ENCODE measurements at places on chromosomes 7 and 10. TPM values are rescaled to one million over a fixed set of nuclear protein-coding genes. Genes with fewer than 3 reads are reported as not detected.

Gene TRIM50
- polyA plus RNA-seq, result not detected

Gene FOXL3
- polyA plus RNA-seq, result not detected

Gene GPC2
- 18.3 TPM for polyA plus RNA-seq

Gene LBX1
- not detected for polyA plus RNA-seq

Gene OR2F1
- not detected for polyA plus RNA-seq

Gene CTTNBP2
- polyA plus RNA-seq, result 27.5 TPM

Gene IL6
- polyA plus RNA-seq, result not detected

Gene CPA1
- polyA plus RNA-seq, result 1.6 TPM

Gene VWDE
- 4.5 TPM for polyA plus RNA-seq

Gene ZP3
- 2.0 TPM for polyA plus RNA-seq

Gene TMEM184A
- polyA plus RNA-seq, result 10.7 TPM

Gene ZNF3
- 54.3 TPM for polyA plus RNA-seq

Gene LRGUK
- 0.72 TPM for polyA plus RNA-seq

Gene NEBL
- polyA plus RNA-seq, result 92.3 TPM

Gene CC2D2B
- polyA plus RNA-seq, result 0.91 TPM

Gene CELF2
- 9.6 TPM for polyA plus RNA-seq

Gene LIPM
- not detected for polyA plus RNA-seq

Gene TNPO3
- polyA plus RNA-seq, result 41.1 TPM

Gene CYP2W1
- polyA plus RNA-seq, result 1.9 TPM

Gene CARD11
- 2.6 TPM for polyA plus RNA-seq

Gene BLNK
- polyA plus RNA-seq, result 38.5 TPM

Gene CAV1
- polyA plus RNA-seq, result 84.3 TPM

Gene FOXI2
- 2.5 TPM for polyA plus RNA-seq

Gene SH2D4B
- 0.16 TPM for polyA plus RNA-seq

Gene PON2
- 107 TPM for polyA plus RNA-seq

Gene EXOC4
- polyA plus RNA-seq, result 59.2 TPM

Gene NAT16
- not detected for polyA plus RNA-seq

Gene TUBB8
- 1.4 TPM for polyA plus RNA-seq

Gene PRSS1
- polyA plus RNA-seq, result not detected

Gene CHRM2
- polyA plus RNA-seq, result 2.2 TPM

Gene GCK
- polyA plus RNA-seq, result 2.7 TPM
